Right forelimb (tissue), 1 donor: ENCODE measurements at places on chromosomes 11 and 22.

- no peak for DNase-seq
Observed at GRCh38 chr11:67648796-67649613, 1.5 kb downstream of the ACY3 start.

GRCh38 chr22:43205748-43206508 lies 19.0 kb upstream of the TTLL12 start:
- no peak for DNase-seq

DNA sequence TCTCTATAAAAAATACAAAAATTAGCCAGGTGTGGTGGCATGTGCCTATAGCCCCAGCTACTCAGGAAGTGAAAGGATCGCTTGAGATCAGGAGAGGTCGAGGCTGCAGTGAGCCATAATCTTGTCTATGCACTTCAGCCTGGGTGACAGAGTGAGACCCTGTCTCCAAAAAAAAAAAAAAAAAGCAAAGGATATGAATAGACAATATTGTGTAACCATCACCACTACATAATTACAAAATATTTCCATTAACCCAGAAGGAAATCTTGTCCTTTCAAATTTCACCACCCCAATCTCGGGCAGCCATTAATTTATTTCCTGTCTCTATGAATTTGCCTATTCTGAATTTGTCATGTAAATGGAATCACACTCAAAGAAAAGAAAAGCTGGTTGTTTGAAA lies 21.2 kb downstream of the RSF1 start:
- DNase-seq: no peak

- DNase-seq: no peak
Observed at GRCh38 chr11:119192111-119192510, 6.8 kb downstream of the NHERF4 start.

GRCh38 chr11:11987503-11988022 lies 20.9 kb downstream of the DKK3 start:
- DNase-seq: no peak

- DNase-seq: no peak
Observed at GRCh38 chr11:33185756-33186155, 24.5 kb upstream of the CSTF3 start.

DNA sequence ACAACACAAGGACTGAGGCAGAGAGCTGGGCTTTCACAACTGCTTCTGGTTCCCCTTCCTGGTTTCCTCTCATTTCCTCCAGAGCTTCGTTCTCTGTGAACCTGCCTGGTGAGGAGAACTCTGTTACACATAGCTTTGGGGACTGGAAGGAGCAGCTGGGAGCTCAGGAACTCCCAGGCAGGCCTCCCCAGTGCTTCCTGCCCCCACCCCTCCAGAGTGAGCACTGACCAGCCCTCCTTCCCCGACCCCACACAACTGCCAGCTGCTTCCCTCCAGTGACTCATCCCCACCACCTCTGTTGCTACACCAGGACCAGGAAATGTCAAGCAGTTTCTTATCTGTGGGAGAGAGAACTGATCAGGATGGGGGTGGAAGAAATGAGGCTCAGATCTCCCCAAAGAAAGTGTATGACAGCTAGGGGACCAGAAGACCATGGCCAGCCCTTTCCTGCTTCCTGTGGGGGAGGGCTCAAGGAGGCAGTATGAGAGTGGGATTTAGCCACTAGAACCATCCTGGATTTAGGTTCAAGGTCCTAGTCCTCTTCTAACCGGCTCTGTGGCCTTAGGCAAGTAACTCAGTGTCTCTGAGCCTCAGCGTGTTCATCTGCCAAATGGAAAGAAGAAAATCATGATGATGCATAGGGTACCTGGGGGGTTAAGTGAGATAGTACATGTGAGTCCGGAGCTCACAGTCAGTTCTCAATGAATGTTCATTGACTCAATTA lies 4.5 kb upstream of the TP53I11 start:
- no peak for DNase-seq

DNA sequence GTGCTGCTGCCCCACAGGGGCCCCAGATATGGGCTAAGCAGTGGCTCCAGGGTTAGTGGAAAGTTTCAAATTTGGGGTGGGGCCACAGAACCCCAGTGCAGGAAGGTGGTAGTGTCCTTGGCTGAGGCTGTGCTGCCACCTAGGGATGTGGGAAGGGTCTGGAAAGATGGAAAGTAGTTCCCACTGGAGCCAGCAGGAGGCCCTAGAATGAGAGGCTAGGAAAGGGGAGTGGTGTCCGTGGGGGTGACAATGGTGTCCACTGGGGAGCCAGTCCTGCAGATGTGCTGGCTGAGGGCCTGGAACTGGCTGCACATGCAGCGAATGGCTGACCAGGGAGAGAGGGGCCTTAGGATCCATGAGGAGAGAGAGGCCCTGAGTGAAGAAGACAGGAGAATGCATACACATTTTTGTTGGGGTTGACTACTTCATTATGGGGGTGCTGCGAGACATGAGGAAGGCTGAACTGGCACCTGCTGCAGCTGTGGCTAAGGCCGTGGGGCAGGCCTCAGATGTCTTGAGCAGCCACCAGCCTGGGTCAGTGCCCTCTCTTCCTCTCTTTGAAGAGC lies 21.1 kb downstream of the RFPL3 start:
- no peak for DNase-seq

- no peak for DNase-seq
Observed at GRCh38 chr11:101993172-101993571, 54.1 kb upstream of the CFAP300 start.

DNA sequence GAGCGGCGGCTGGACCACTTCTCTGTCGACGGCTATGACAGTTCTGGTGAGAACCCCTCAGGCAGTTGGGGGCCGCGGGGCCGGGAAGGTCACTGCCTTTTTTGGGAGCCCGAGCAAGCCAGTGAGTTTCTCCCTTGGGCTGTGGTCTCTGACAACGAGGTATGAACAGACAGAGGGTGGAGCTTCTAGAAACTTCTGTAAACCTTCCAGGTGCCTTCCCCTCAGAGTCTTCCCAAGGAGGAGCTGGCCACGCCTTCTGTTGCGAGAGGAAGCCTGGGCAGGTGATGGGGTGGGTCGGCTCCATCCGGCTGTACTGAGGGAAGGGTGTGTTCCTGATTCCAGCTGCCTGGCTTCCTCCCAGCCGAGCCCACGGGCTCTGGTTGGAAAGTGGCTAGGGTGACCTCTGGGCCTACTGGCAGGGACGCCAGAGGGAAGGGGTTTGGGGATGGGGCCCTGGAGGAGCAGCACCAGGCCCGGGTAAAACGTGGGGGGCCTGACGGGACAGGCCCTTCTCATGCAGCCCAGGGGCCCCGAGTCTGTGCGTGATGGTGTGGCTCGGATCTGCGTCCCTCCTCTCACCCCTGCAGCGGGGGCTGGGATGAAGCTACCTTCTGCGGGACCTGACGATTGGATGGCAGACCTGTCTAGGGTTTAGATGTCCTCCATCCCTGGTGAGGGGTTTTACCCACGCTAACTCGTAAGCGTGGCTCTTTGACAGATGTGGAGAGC lies 110.8 kb downstream of the KCNQ1OT1 start:
- DNase-seq: peak; percentile 33

- DNase-seq: no peak
Observed at GRCh38 chr11:134258577-134258976, 5.2 kb downstream of the ACAD8 start.
